Thoracic aorta (tissue), 2 donors: ENCODE measurements at places on chromosomes 6 and 20. TPM values are rescaled to one million over a fixed set of nuclear protein-coding genes. Genes with fewer than 3 reads are reported as not detected.
A peak's percentile ranks its signal among the peaks of the same experiment; 100 is the strongest.

ACSS1 gene
- total RNA-seq: 26.0 TPM

ZC3H12D gene
- total RNA-seq: 3.8 TPM

MUCL3 gene
- total RNA-seq: not detected

SLC22A3 gene
- 144 TPM for total RNA-seq

PRDM13 gene
- total RNA-seq: not detected

OPN5 gene
- not detected for total RNA-seq

SLC25A27 gene
- total RNA-seq: 44.4 TPM

GHRH gene
- not detected for total RNA-seq

ELOVL2 gene
- 0.78 TPM for total RNA-seq

PDE7B gene
- total RNA-seq: 2.6 TPM

MAP7 gene
- 5.1 TPM for total RNA-seq

PXMP4 gene
- 3.3 TPM for total RNA-seq

KHDRBS2 gene
- total RNA-seq: not detected

ZC2HC1B gene
- not detected for total RNA-seq

TJAP1 gene
- 19.5 TPM for total RNA-seq

C6orf118 gene
- not detected for total RNA-seq

- no peak overlapping the region for H3K27ac ChIP-seq
- H3K27me3 ChIP-seq: no peaks in the 10 kb centered on the region
- no peaks in the 10 kb centered on the region for H3K4me1 ChIP-seq
Measured at GRCh38 chr20:57114290-57115005, 152.0 kb downstream of the BMP7 start.

- DNase-seq: no peak
- H3K27ac ChIP-seq: no peak overlapping the region
- H3K4me3 ChIP-seq: no peak overlapping the region
- H3K27me3 ChIP-seq: no peaks in the 10 kb centered on the region
- no peaks in the 10 kb centered on the region for H3K36me3 ChIP-seq
Measured at GRCh38 chr6:166595949-166596348, 9.5 kb upstream of the RAMACL start.

DNA sequence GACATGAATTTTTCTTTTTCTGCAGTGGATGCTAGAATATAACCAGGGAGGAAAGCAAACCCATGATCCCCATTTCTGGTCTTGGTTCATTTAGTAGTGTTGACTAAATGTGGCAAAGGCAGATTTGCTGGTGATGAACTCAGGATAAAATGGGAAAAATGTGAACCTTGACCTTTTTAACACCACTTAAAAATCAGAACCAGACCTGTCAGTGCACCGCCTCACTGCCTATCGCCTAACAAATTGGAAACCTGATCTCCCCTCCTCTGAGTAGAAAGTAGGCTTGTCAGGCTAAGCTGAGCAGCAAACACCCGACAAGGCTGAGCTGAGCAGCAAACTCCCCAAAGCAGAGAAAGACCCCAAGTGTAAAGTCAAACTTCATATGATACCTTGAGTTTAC, 254.8 kb downstream of the FOXC1 start:
- peaks cover 31% of the 10 kb centered on the region for H3K4me1 ChIP-seq
- no peak overlapping the region for H3K4me3 ChIP-seq
- H3K27ac ChIP-seq: peak overlapping the region; percentile 19

DNA sequence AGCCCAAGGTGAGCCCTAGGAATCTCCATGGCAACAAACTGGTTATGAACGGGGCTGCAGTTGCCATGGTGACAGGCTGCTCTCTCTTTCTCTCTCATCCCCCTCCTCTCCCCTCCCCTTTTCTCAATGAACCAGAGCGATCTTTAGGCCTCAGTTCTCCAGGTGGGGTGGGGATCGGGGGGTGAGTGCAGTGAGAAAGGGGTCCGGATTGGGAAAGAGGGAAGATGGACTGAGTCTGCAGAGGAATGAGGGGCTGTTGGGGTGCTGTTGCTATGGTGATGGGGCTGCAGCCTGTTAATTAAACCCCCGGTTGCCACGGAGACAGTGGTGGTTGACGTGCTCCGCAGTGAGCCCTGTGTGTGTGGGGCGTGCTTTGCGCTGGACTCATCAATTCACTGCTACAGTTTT, 3.6 kb upstream of the SLC12A5 start:
- no peak for DNase-seq
- peaks cover 15% of the 10 kb centered on the region for H3K4me1 ChIP-seq
- no peak overlapping the region for H3K4me3 ChIP-seq
- no peak overlapping the region for H3K27ac ChIP-seq

DNA sequence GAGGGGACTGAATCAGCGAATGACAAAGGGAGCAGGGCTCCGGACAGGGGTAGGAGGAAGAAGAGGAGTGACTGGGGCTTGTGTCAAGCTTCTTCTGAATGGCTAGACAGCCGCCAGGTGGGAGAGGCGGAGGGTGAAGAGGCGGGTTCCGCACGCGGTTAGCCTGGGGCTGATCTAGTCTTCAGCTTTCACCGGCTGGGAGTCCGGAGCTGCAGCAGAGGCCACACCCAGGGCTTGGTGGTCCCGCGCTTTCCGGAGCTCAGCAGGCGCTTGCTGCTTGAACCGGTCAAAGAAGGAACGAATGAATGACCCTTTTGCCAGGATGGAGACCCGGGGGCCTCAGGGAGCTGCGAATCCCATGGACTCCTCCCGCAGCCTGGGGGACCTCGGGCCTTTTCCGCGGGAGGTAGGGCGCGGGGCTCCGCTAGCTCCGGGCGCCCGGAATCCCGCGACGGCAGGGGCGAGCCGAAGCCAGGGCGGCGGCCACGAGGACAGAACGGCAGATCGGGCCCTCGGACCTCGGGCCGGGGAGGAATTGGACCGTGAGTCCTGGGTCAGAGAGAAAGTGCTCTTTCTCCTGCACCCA, at the start of gene C6orf141:
C6orf141 (plus strand) TSS at position 177 of the 586 bp plus-strand sequence; CDS start at position 302, 125 bp downstream.
- H3K36me3 ChIP-seq: no peaks in the 10 kb centered on the region

DNA sequence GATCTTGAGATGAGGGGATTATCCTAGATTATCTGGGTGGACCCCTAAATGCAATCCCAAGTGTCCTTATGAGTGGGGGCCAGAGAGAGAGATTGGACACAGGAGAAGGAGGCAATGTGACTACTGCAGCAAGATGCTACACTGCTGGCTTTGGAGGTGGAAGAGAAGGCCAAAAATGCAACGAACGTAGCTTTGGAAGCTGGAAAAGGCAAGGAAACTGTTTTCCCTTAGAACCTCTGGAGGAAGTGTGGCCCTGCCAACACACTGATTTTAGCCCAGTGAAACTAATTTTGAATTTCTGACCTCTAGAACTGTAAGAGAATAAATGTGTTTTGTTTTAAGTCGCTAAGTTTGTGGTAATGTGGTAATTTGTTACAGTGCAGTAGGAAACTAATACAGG, 15.7 kb downstream of the PPARD start:
- peaks cover 40% of the 10 kb centered on the region for H3K4me1 ChIP-seq
- no peak overlapping the region for H3K4me3 ChIP-seq
- no peaks in the 10 kb centered on the region for H3K27me3 ChIP-seq
- peak overlapping the region; percentile 34 for H3K27ac ChIP-seq
- H3K36me3 ChIP-seq: peaks cover 4% of the 10 kb centered on the region

DNA sequence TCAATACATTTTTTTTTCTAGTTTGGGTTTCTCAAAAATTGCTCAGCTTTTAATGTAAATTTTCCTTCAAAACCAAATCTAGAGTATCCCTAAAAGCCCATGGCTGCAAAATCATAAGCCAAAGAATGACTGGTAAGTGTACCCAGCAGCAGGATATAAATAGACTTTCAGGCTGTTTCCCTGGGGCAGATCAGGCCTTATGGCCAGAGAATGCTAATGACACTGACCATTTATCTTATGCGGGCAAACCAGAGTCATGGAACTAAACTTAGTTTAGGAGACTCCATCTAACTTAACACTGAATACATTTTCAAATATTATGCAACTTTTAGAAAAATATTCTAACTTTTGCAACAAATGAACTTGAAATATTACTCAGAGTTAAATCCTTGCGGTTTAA, 7.4 kb downstream of the OSER1 start:
- H3K4me3 ChIP-seq: no peak overlapping the region
- H3K36me3 ChIP-seq: peaks cover 47% of the 10 kb centered on the region

- H3K27me3 ChIP-seq: no peaks in the 10 kb centered on the region
- H3K36me3 ChIP-seq: no peaks in the 10 kb centered on the region
- DNase-seq: no peak
- no peaks in the 10 kb centered on the region for H3K4me1 ChIP-seq
- H3K27ac ChIP-seq: no peak overlapping the region
- H3K4me3 ChIP-seq: no peak overlapping the region
Measured at GRCh38 chr6:74798302-74798701, 407.6 kb downstream of the COL12A1 start.

GRCh38 chr6:22247916-22248482, 48.8 kb downstream of the PRL start:
- no peaks in the 10 kb centered on the region for H3K36me3 ChIP-seq
- peaks cover 11% of the 10 kb centered on the region for H3K4me1 ChIP-seq
- no peak overlapping the region for H3K4me3 ChIP-seq

DNA sequence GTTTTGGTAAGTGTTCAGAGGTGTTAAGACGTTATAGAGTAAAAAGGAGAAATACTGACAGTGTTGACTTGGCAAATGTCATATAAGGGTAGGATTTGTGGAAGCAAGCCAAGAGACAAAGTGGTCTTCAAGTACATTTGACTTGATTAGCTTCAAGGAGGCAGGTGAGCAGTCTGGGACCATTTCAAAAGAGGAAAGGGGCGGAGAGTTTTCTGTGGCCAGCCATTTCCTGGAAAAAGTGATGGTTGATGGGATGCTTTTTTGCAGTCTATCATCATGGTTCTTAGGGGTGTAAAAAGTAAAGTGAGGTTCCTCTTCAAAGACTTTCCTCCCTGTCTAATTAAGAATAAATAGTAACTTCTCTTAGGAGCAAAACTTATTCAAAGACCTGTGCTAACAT, 28.7 kb downstream of the FKBP1A start:
- H3K36me3 ChIP-seq: no peaks in the 10 kb centered on the region
- H3K27me3 ChIP-seq: no peaks in the 10 kb centered on the region
- no peak overlapping the region for H3K4me3 ChIP-seq
- no peak for DNase-seq

- no peaks in the 10 kb centered on the region for H3K27me3 ChIP-seq
- no peak overlapping the region for H3K4me3 ChIP-seq
- no peak overlapping the region for H3K27ac ChIP-seq
- no peak for DNase-seq
- no peaks in the 10 kb centered on the region for H3K4me1 ChIP-seq
Measured at GRCh38 chr20:23326774-23327173, 23.8 kb upstream of the NXT1 start.

- peaks cover 4% of the 10 kb centered on the region for H3K4me1 ChIP-seq
- no peaks in the 10 kb centered on the region for H3K27me3 ChIP-seq
- H3K4me3 ChIP-seq: no peak overlapping the region
- no peak for DNase-seq
- no peak overlapping the region for H3K27ac ChIP-seq
Measured at GRCh38 chr6:44038543-44039065, 88.6 kb downstream of the MRPL14 start.

- DNase-seq: no peak
- H3K4me1 ChIP-seq: no peaks in the 10 kb centered on the region
- H3K36me3 ChIP-seq: no peaks in the 10 kb centered on the region
- no peak overlapping the region for H3K4me3 ChIP-seq
Measured at GRCh38 chr20:14491436-14491835, 154.0 kb upstream of the FLRT3 start.

DNA sequence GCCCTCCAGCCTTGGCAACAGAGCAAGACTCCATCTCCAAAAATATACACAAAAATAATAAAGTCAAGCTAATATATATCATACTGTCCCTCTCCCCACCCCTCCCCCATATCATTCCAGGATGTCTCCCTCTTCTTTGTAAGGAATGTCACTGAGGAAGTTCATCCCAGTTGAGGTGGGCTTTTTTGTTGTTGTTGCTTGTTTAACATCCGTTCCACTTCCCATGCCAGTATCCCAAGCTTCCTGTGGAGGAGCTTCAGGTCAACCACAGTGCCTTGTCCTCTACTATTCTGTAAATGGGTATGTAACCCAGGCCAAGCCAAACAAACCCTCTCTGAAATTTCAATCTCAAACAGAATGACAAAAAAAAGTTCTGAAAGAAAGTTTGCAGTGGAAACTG, 19.0 kb upstream of the PTPN1 start:
- no peak for DNase-seq
- H3K4me1 ChIP-seq: no peaks in the 10 kb centered on the region
- H3K36me3 ChIP-seq: no peaks in the 10 kb centered on the region
- no peak overlapping the region for H3K4me3 ChIP-seq
- no peak overlapping the region for H3K27ac ChIP-seq
- H3K27me3 ChIP-seq: no peaks in the 10 kb centered on the region

DNA sequence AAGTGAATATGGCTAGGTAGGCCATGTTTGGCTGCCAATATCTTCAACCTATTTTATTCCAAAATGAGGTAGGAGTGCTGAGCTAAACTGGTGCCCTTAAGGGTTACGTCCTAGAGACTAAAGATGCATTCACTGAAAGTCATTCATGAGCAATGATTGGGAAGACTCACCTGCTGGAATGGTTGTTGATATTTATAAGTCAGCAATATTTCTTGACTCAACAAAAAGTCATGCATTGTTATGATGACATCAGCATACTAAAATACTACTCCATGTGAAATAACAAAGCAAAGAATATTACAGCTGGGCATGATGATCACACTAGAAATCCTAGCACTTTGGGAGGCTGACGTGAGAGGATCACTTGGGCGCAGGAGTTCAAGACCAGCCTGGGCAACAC, 17.6 kb upstream of the NUP153 start:
- no peaks in the 10 kb centered on the region for H3K27me3 ChIP-seq
- H3K4me1 ChIP-seq: peaks cover 4% of the 10 kb centered on the region
- no peak overlapping the region for H3K4me3 ChIP-seq
- H3K27ac ChIP-seq: no peak overlapping the region

- H3K27me3 ChIP-seq: no peaks in the 10 kb centered on the region
- peak overlapping the region; percentile 87 for H3K4me3 ChIP-seq
- no peaks in the 10 kb centered on the region for H3K36me3 ChIP-seq
Measured at GRCh38 chr6:75604294-75604693, 2.6 kb downstream of the SENP6 start.

DNA sequence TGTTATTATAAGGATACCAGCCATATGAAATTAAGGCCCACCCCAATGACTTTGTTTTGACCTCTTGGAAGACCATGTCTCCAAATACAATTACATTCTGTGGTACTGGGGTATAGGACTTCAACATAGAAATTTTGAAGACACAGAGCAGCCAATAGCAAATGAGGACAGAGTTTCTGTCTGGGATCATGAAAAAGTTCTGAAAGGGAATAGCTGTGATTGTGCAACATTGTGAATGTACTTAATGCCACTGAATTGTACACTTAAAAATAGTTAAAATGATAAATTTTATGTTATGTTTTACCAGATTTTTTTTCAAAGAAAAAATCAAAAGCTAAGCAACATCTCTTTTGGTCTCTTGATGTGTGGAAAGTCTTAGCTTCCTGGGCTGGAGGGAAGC, 27.0 kb upstream of the AGPAT4 start:
- no peaks in the 10 kb centered on the region for H3K4me1 ChIP-seq
- DNase-seq: no peak
- no peaks in the 10 kb centered on the region for H3K36me3 ChIP-seq
- H3K4me3 ChIP-seq: no peak overlapping the region
- H3K27ac ChIP-seq: no peak overlapping the region
